SW480 (cell line): ENCODE measurements at places on chromosomes 1 and 21.

- DNase-seq: no peak
These were observed 344.3 kb downstream of the MATN1 start for GRCh38 chr1:30378991-30379581.

GRCh38 chr1:20496241-20496661 is 10.2 kb upstream of the CAMK2N1 start:
- peak; percentile 98 for DNase-seq

DNA sequence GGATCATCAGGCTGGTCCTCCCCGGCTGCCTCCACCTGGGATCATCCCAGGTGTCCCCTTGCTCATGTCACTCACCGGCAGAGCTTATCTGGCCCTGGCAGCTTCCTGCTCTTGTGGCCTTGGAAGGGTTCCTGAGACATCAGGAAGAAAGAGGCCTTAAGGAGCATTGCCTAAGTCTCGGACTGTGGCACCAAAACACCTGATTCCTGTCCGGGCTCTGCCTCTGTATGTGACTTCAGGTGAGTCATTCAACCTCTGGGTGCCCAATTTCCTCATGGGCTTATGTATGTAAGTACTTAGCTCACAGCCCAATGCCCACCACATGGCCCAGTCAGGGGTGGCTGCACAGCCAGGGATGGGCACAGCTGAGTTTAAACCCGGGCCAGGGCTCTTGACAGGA is 255.9 kb upstream of the VAMP3 start:
- DNase-seq: no peak

GRCh38 chr1:156815307-156815826 is 1.3 kb downstream of the SH2D2A start:
- no peak for DNase-seq

DNA sequence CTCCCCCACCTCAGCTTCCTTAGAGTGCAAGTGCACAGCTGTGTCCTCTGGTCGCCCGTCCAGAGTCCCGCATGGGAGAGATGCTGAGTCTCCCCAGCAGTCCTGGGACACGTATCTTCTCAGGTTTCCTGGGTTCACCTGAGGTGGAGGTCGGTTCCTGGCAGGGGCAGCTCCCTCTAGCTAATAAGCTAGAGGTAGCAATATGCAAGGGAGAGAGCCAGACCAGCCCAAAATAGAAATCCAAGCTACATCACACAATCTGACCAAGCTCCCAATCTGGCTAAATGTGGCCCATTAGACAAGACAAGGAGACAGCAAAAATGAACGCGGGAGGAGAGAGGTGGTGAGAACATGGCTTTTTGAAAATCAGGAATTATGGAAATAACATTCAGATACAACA is 30.9 kb upstream of the CADM3 start:
- no peak for DNase-seq

GRCh38 chr1:95534985-95535384 is 301.0 kb downstream of the RWDD3 start:
- no peak for DNase-seq
